ENCODE measurements at places on chromosomes 16 and 17.

DNA sequence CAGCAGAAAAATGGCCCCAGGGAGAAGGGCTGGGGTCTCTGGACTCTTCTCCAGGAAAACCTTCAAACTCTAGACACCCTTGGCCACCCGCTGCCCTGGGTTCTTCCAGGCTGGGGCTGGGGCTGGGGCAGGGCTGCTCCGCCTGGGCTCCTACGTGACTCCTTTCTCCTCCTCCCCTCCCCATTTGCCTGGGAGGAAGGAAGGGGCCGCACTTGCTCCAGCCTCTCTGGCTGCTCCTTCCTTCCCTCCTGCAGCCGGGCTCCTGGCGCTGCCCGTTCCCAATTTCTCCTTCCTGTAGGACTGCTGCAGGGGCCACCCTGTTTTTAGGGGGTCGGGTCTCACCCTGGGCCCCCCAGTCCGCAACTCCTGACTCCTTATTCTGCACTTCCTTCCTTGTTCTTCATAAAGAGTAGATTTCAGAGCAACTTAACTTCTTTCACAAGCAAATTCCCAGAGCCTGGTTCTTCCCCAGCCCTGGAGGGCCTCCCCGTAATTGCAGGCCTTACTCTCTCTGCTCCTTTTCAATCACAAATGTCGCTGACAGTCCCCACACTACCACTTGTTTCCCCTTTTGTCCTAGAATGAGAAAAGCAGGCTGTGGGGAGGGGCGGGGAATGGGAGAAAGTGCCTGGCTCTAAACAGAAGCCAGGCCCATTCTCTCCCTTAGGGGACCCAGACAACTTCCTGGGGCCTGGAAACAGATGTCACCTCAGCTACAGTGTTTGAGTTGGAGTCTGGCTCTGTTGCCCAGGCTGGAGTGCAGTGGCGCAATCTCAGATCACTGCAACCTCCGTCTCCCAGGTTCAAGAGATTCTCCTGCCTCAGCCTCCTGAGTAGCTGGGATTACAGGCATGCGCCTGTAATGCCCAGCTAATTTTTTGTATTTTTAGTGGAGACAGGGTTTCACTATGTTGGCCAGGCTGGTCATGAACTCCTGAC, 137.8 kb downstream of the ENGASE start:
- DNase-seq: no peak

DNA sequence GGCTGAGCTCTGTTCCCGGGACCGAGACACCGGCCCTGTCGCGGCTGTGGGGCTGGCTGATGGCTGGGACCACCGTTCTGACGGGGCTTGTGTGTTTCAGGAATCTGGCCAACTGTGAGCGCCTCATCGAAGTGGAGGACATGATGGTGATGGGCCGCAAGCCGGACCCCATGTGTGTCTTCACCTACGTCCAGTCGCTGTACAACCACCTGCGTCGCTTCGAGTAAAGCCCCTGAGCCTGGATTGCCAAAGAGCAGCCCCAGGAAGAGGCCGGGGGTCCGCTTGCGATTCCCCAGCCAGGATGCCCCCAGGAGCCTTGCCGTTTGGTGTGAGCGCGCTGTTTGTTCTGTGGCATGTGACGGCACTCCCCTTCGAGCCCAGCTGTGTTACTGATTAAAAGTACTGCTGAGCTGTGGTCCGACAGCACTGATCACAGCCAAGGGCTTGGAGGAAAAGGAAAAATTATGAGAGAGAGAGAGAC, 23.0 kb downstream of the SMTNL2 start:
- DNase-seq: no peak

- no peak for DNase-seq
Measured at GRCh38 chr16:13351601-13352217, 450.3 kb downstream of the SHISA9 start.

DNA sequence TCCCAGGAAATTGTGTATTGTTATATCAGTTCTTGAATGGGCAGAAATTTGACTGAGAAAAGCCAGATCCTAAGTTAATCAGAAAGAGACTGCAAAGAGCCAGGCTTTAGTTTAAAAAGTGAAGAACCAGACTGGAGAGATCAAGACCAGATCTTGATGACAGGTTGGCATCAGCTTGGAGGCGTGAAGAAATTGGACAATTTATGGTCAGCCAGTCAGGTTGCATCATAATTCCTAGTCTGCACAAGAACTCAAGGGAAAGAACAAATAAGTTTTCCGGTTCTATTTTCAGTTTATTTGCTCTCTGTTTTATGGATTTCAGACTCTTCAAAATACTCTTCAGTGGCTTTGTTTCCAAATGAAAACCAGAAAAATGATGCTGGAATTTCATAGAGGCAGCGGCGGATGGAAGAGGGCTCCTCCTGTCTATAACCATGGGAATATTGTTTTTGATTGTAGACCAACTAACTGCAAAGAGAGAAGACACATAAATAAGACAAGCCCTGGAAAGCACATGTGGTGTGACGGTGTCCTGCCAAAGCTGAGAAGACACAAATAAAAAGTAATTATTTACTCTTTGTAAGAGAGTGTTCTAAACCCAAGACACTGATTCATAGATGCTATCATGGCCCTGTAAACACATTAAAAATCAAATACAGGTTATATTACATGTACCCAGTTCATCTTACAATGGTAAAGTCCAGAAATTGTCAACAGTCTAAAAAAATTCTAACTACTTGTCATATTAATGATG, 91.7 kb downstream of the PCTP start:
- no peak for DNase-seq

DNA sequence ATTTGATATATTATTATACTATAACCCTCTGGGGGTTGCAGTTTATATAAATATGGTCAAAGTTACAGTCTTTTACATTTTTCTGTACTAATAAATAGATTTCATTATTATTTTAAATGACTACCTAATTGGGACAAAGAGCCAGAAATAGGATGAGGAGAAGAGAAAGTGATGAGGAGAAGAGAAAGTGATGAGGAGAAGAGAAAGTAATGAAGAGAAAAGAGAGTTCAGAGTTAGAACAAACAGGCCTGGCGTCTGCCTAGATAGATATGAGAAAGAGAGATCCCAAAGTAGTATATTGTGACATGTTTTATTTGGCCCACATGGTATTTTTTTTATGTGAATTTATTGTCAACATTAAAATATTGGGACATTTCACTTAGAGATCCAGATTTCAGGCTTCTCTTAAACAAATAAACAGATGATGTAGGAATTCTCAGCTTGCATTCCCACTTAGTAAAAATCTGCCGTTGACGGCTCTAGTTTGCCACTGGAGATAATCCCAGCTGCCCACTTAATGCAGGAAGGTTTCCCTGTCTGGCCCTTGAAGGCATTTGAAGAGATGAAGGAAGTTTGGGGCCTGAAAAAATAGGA, 210.7 kb downstream of the STX8 start:
- peak; percentile 78 for DNase-seq

- DNase-seq: no peak
Measured at GRCh38 chr16:88338111-88338510, 44.6 kb upstream of the ZNF469 start.

- peak; percentile 99 for DNase-seq
Measured at GRCh38 chr16:86219655-86220445, 290.5 kb upstream of the FOXF1 start.

Measured in fibroblast of gingiva (primary cell).